ENCODE measurements at places on chromosomes 12 and 14. TPM values are rescaled to one million over a fixed set of nuclear protein-coding genes. Genes with fewer than 3 reads are reported as not detected.

Gene GLI1
- 10.1 TPM for total RNA-seq

Gene PSMA6
- 156 TPM for total RNA-seq

Gene SERPINA5
- total RNA-seq, result 0.16 TPM

Gene ANKRD33
- total RNA-seq, result 0.27 TPM

Gene RILPL2
- 2.4 TPM for total RNA-seq

Gene RNASE8
- not detected for total RNA-seq

GRCh38 chr14:104187931-104188726, 49.7 kb downstream of the KIF26A start:
- no peak overlapping the region for H3K27ac ChIP-seq
- H3K4me1 ChIP-seq, result peaks cover 8% of the 10 kb centered on the region
- H3K4me3 ChIP-seq, result no peak overlapping the region
- H3K36me3 ChIP-seq, result no peaks in the 10 kb centered on the region
- H3K27me3 ChIP-seq, result no peaks in the 10 kb centered on the region
- no peak for DNase-seq

DNA sequence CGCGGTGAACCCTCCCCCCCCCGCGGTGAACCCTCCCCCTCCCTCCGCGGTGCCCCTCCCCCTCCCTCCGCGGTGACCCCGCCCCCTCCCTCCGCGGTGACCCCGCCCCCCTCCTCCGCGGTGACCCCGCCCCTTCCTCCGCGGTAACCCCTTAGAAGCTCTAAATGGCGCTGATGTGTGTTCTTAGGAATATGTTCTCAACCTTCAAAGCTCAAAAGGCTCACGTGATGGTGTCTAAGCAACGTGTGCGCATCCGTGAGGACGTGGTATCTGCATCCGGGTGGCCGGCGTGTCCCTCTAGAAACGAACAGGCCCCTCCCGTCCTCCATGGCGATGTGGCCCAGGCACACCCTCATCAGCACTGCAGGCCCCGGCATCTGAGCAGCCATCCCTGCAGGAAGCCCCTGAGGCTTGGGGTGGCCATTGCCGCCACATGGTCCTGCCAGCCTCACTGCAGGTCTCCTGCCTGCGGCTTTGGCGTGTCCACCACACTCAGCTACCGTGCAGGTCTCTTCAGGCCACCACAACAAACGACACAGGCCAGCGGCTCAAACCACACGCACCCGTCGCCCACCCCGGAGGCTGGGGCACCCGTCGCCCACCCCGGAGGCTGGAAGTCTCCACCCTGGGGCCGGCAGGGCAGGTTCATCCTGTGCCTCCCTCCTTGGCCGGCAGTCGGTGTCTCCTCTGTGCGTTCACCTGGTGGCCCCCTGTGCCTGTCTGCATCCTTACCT, 14.5 kb upstream of the FBRSL1 start:
- peaks cover 52% of the 10 kb centered on the region for H3K27me3 ChIP-seq
- no peak overlapping the region for H3K4me3 ChIP-seq
- H3K4me1 ChIP-seq, result no peaks in the 10 kb centered on the region
- DNase-seq, result no peak

DNA sequence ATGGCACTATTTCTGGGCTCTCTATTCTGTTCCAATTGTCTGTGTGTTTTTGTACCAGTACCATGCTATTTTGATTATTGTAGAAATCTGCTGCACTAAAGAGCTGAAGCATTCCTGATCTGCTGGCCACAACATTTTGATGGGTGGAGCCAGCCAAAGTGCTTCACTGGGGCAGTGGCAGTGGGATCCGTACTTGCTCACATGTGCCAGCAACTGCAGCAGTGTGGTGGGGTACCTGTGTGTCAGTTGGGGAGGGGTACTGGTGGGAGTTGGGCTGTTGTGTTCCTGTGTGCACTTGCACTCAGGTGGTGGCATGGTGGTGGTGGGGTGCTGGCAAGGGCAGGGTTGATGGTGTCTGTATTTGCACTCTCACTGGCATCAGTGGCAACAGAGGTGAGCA, 204.6 kb upstream of the ALG10 start:
- no peak overlapping the region for H3K4me3 ChIP-seq
- no peaks in the 10 kb centered on the region for H3K27me3 ChIP-seq
- no peaks in the 10 kb centered on the region for H3K4me1 ChIP-seq
- no peak overlapping the region for H3K27ac ChIP-seq

- peaks cover 13% of the 10 kb centered on the region for H3K27me3 ChIP-seq
- no peak for DNase-seq
- no peak overlapping the region for H3K27ac ChIP-seq
- no peaks in the 10 kb centered on the region for H3K36me3 ChIP-seq
- no peaks in the 10 kb centered on the region for H3K4me1 ChIP-seq
- H3K4me3 ChIP-seq, result no peak overlapping the region
Measured at GRCh38 chr12:127270193-127270592, 996.8 kb upstream of the TMEM132C start.

GRCh38 chr12:87720967-87721366, 308.2 kb downstream of the C12orf50 start:
- no peaks in the 10 kb centered on the region for H3K36me3 ChIP-seq
- no peak for DNase-seq
- H3K4me3 ChIP-seq, result no peak overlapping the region
- H3K4me1 ChIP-seq, result no peaks in the 10 kb centered on the region
- H3K27me3 ChIP-seq, result no peaks in the 10 kb centered on the region
- H3K27ac ChIP-seq, result no peak overlapping the region

DNA sequence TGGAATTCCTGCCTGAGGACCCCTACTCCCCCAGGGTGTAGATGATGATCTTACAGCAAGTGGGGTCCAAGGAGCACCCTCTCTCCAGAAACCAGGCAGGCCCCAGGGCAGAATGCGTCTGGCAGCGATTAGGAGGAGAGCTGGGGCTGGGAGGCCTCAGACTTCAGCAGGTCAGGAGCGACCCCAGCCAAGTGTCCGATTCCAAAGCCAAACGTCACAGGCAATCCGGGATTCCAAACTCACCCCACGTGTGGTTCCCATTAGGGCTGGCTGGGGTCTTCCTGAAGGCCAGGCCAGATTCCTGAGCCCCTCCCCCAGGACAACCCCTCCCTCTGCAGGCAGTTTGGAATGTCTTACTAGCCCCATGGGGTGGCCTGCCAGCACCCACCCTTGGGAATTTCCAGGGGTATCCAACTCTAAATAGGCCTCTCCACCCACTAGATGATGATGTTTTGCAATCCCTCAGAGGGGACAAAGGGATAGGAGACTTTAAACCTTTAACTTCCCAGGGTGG, 17.3 kb upstream of the FIGNL2 start:
- H3K4me3 ChIP-seq, result no peak overlapping the region
- no peak overlapping the region for H3K27ac ChIP-seq
- H3K4me1 ChIP-seq, result peaks cover 57% of the 10 kb centered on the region
- peaks cover 33% of the 10 kb centered on the region for H3K27me3 ChIP-seq
- no peaks in the 10 kb centered on the region for H3K36me3 ChIP-seq

DNA sequence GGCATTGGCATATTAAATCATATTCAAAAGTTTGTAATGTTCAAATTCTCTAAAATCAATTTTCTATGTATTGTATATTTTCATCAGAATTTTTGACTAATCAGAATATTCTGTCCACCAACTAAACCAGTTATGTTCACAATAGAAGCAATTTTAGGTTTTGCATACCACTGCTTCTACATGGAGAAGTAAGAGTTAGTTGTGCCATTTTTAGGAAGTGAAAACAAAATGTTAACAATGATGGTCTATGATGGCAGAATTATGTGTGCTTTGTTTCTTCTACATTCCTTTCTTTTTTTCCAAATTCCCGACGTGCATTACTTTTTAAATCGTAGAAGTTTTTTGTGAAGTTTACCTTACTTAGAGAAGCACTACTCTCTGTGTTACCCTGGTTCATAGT, 29.5 kb downstream of the ABHD12B start:
- H3K27me3 ChIP-seq, result no peaks in the 10 kb centered on the region
- no peak overlapping the region for H3K4me3 ChIP-seq
- DNase-seq, result no peak
- no peaks in the 10 kb centered on the region for H3K4me1 ChIP-seq
- no peak overlapping the region for H3K27ac ChIP-seq
- H3K36me3 ChIP-seq, result peaks cover 14% of the 10 kb centered on the region

DNA sequence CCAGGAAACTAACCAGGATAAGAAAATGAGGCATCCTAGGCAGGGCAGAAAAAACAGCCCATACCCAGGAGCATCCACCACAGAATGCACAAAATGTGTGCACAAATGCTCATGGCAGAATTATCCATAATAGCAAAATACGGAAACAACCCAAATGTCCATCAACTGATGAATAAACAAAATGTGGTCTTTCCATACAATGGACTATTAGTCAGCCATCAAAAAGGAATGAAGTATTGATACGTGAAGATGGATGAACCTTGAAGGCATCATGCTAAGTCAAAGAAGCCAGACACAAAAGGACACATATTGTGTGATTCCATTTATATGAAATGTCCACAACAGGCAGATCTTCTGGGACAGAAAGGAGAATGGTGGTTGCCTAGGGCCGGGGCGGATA, 19.1 kb downstream of the HRK start:
- no peak for DNase-seq
- H3K36me3 ChIP-seq, result no peaks in the 10 kb centered on the region
- H3K27ac ChIP-seq, result no peak overlapping the region
- H3K4me1 ChIP-seq, result peaks cover 53% of the 10 kb centered on the region
- H3K4me3 ChIP-seq, result no peak overlapping the region

GRCh38 chr12:89980236-89980635, 271.6 kb upstream of the ATP2B1 start:
- no peak for DNase-seq
- H3K36me3 ChIP-seq, result no peaks in the 10 kb centered on the region
- H3K4me1 ChIP-seq, result peaks cover 44% of the 10 kb centered on the region
- peaks cover 1% of the 10 kb centered on the region for H3K27me3 ChIP-seq

- DNase-seq, result no peak
- no peak overlapping the region for H3K4me3 ChIP-seq
- H3K36me3 ChIP-seq, result no peaks in the 10 kb centered on the region
- no peaks in the 10 kb centered on the region for H3K4me1 ChIP-seq
Measured at GRCh38 chr12:22100958-22101748, 55.1 kb downstream of the CMAS start.

DNA sequence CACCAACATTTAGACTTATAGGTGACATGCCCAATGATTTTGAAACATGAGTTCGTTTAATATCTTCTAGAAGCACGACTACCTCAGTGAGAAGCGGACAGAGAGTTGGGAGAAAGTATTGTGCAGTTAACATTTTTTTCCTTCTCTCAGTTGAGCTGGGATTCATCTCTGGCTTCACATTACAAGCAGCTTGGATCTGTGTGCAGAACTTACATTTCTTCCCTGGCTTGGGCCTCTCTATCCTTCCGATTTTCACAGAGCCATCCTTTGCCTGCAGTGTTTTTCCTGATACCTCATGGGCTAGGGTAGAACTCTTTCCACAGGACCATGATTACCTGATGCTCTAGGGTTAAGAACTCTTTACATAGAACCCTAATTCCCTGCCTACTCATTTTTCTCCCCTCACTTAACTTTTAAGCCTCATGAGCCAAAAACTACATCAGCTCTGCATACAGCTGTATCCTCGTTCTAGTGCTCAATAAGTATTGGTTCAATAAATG, 86.5 kb downstream of the FLRT2 start:
- peaks cover 19% of the 10 kb centered on the region for H3K36me3 ChIP-seq
- DNase-seq, result no peak
- no peaks in the 10 kb centered on the region for H3K27me3 ChIP-seq
- H3K27ac ChIP-seq, result peak overlapping the region; percentile 80
